Vagina (tissue), 2 donors: ENCODE measurements at places on chromosomes 16 and 17. TPM values are rescaled to one million over a fixed set of nuclear protein-coding genes. Genes with fewer than 3 reads are reported as not detected.

- H3K36me3 ChIP-seq: no peaks in the 10 kb centered on the region
- H3K4me3 ChIP-seq: no peak overlapping the region
- H3K27me3 ChIP-seq: no peaks in the 10 kb centered on the region
- no peak for DNase-seq
- H3K27ac ChIP-seq: no peak overlapping the region
- H3K4me1 ChIP-seq: no peaks in the 10 kb centered on the region
These were observed 5.5 kb downstream of the TVP23A start for GRCh38 chr16:10813099-10813455.

DNA sequence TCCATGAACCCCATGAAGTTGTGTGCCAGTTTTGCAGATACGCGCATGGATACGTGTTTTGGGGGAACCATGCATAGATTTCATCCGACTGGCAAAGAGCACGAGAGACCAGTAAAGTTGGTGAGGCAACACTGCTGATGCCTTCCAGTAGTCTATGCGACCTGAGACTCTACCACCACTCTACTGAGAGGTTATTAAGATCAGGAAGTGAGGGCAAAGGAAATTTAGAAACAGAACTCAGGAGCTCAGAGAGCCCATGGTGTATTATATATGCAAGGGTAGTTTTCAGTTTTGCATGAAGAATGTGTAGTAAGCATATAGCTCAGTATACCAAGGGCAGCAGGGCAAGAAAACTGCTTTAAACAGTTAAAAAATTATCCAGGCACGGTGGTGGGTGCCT is 4.2 kb downstream of the SLX4 start:
- no peaks in the 10 kb centered on the region for H3K27me3 ChIP-seq
- H3K4me3 ChIP-seq: no peak overlapping the region
- DNase-seq: no peak
- H3K36me3 ChIP-seq: no peaks in the 10 kb centered on the region

GRCh38 chr17:17056156-17056539 is 13.9 kb downstream of the MPRIP start:
- peak overlapping the region; percentile 70 for H3K27ac ChIP-seq
- peaks cover 95% of the 10 kb centered on the region for H3K4me1 ChIP-seq
- DNase-seq: no peak

- no peaks in the 10 kb centered on the region for H3K27me3 ChIP-seq
- H3K36me3 ChIP-seq: no peaks in the 10 kb centered on the region
- no peak overlapping the region for H3K27ac ChIP-seq
- H3K4me3 ChIP-seq: no peak overlapping the region
- DNase-seq: no peak
These were observed 11.1 kb downstream of the TRPV1 start for GRCh38 chr17:3598078-3598477.

- H3K27ac ChIP-seq: no peak within 1 kb of the TSS
- H3K4me3 ChIP-seq: no peak within 1 kb of the TSS
- H3K4me1 ChIP-seq: no peaks in the 10 kb centered on the region
- H3K27me3 ChIP-seq: no peaks in the 10 kb centered on the region
- no peak for DNase-seq
These were observed at the start of gene CD300LG for GRCh38 chr17:43846963-43847371. TSS of gene CD300LG (plus strand) at chr17:43847176. CDS start at chr17:43847217, 41 bp downstream.

- no peak for DNase-seq
- H3K36me3 ChIP-seq: no peaks in the 10 kb centered on the region
- no peak overlapping the region for H3K27ac ChIP-seq
- H3K27me3 ChIP-seq: no peaks in the 10 kb centered on the region
- H3K4me1 ChIP-seq: peaks cover 52% of the 10 kb centered on the region
These were observed 2.3 kb downstream of the ENKD1 start for GRCh38 chr16:67664258-67664657.

- peak overlapping the region; percentile 69 for H3K27ac ChIP-seq
- H3K4me3 ChIP-seq: no peak overlapping the region
- H3K36me3 ChIP-seq: no peaks in the 10 kb centered on the region
- DNase-seq: no peak
These were observed 1.2 kb downstream of the RPH3AL start for GRCh38 chr17:351449-351738.

- H3K36me3 ChIP-seq: no peaks in the 10 kb centered on the region
- peak within 1 kb of the TSS; percentile 83 for H3K27ac ChIP-seq
- no peak for DNase-seq
- H3K27me3 ChIP-seq: no peaks in the 10 kb centered on the region
- H3K4me1 ChIP-seq: peaks cover 38% of the 10 kb centered on the region
These were observed at the start of gene FAM171A2 for GRCh38 chr17:44363613-44364159. TSS of gene FAM171A2 (minus strand) at chr17:44363853. CDS start at chr17:44363714, 139 bp downstream.

DNA sequence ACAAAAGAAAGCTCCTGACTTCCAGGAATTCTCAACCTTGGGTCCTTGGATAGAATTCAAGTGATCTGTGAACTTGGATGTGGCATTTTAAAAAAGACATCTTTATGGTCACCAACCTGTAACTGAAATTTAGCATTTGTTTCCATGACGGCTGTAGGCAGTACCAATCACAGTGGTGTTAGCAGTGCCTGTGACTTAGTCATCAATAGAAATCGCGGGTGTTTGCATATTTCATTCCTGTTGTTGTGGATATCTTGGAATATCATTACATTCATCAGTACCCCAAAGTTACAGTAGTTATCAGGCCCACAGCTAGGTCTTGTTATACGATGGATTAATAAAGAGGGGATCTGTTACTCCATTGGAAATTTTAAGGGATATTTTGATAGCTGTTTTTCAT is 81.6 kb downstream of the CMIP start:
- peaks cover 83% of the 10 kb centered on the region for H3K4me1 ChIP-seq
- peak overlapping the region; percentile 68 for H3K27ac ChIP-seq
- H3K27me3 ChIP-seq: no peaks in the 10 kb centered on the region
- no peak overlapping the region for H3K4me3 ChIP-seq
- H3K36me3 ChIP-seq: no peaks in the 10 kb centered on the region
- no peak for DNase-seq

GRCh38 chr16:74290356-74290755 is 6.3 kb upstream of the PSMD7 start:
- H3K27me3 ChIP-seq: no peaks in the 10 kb centered on the region
- H3K4me1 ChIP-seq: peaks cover 3% of the 10 kb centered on the region
- no peak overlapping the region for H3K27ac ChIP-seq
- DNase-seq: no peak
- H3K4me3 ChIP-seq: no peak overlapping the region

DNA sequence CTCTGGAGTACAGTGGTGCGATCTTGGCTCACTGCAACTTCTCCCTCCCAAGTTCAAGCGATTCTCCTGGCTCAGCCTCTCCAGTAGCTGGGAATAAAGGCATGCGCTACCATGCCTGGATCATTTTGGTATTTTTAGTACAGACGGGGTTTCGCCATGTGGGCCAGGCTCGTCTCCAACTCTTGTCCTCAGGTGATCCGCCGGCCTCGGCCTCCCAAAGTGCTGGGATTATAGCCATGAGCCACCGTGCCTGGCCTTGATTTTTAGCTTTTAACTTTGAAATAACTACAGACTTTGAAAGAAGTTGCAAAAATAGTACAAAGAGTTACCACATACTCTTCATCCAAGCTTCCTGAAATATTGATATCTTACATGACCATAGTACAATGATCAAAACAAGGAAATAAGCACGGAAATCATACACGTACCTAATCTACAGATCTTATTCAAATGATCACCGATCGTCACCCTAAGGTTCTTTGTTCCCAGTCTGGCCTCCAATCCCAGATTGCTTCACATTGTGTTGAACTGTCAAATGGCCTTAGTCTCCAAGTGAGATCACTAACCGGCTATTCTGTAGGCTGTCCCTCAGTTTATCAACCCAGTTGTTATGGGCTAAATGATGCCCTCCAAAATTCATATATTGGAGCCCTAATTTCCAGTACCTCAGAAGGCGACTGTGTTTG is 18.4 kb downstream of the NPIPA1 start:
- H3K4me1 ChIP-seq: no peaks in the 10 kb centered on the region
- H3K27me3 ChIP-seq: no peaks in the 10 kb centered on the region
- DNase-seq: no peak
- H3K27ac ChIP-seq: no peak overlapping the region
- H3K4me3 ChIP-seq: no peak overlapping the region
- no peaks in the 10 kb centered on the region for H3K36me3 ChIP-seq

DNA sequence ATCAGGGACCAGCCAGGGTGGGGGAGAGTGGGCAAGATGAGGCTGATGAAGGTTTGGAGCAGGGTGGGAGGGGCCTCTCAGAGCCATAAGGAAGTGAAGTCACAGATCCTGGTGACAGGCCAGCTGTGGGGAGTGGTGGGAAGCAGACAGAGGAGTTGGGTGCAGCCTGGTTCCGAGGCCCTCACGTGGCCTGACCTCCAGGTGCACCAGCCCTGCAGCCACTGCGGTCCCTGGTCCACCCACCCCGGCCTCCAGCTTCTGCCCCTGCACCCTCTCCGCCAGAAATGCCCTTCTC is 3.9 kb upstream of the ZFPM1 start:
- peaks cover 13% of the 10 kb centered on the region for H3K4me1 ChIP-seq
- H3K27ac ChIP-seq: no peak overlapping the region
- H3K4me3 ChIP-seq: no peak overlapping the region
- H3K36me3 ChIP-seq: no peaks in the 10 kb centered on the region
- DNase-seq: no peak
- no peaks in the 10 kb centered on the region for H3K27me3 ChIP-seq

DNA sequence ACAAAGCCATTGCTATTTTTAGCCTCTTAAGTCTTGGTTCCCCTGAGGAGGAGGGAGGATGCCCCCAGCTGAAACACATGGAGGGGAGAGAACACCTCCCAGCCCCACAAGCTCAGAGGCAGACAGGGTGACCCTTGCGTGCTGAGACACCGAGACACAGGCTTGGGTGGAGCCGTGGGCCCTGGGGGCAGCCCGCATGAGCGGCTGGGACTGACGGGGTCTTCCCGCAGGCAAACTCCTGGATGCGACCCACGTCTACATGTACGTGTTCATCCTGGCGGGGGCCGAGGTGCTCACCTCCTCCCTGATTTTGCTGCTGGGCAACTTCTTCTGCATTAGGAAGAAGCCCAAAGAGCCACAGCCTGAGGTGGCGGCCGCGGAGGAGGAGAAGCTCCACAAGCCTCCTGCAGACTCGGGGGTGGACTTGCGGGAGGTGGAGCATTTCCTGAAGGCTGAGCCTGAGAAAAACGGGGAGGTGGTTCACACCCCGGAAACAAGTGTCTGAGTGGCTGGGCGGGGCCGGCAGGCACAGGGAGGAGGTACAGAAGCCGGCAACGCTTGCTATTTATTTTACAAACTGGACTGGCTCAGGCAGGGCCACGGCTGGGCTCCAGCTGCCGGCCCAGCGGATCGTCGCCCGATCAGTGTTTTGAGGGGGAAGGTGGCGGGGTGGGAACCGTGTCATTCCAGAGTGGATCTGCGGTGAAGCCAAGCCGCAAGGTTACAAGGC is 9.8 kb downstream of the SLC16A3 start:
- no peaks in the 10 kb centered on the region for H3K27me3 ChIP-seq
- no peaks in the 10 kb centered on the region for H3K36me3 ChIP-seq
- DNase-seq: no peak
- peak overlapping the region; percentile 85 for H3K27ac ChIP-seq
- H3K4me3 ChIP-seq: peak overlapping the region; percentile 39

DNA sequence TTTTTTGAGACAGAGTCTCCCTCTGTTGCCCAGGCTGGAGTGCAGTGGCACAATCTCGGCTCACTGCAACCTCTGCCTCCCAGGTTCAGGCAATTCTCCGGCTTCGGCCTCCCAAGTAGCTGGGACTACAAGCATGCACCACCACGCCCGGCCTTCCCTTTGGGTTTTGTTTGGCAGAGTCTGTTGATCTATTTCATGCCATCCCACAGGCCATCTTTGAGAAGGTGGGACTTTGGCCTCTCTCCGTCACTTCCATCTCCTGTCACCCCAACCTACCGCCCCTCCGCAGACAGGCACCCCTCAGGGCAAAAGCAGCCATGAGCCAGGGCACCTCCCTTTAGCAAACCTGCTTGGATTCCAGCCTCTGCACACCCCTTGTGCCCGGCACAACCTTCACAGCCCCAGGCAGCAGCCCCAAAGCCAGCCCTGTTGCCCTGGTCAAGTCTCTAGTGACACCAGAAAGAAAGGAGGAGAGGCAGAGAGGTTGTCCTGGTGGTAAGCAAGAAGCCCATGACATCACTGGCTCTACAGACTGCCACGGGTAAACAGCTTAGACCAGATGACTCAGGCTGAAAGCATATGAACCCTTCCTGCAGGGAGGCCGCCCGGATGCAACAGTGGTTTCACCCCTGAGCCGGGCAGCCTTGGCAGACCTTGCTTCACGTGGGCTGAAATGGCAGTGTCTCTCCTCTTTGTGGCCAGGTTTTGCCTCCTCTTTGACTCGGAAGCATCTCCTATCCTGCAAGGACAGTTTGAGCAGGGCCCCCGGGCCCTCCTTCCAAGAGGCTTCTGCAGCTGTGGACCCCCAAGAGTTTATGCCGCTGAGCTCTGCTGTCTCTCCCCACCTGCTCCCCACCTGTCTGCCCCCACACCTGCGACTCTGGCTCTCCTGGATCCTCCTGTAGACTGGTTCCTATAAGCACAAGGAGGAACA is 8.1 kb upstream of the TIMP2 start:
- DNase-seq: no peak
- H3K4me3 ChIP-seq: peak overlapping the region; percentile 35
- H3K4me1 ChIP-seq: peaks cover 44% of the 10 kb centered on the region

- no peaks in the 10 kb centered on the region for H3K36me3 ChIP-seq
- no peak overlapping the region for H3K4me3 ChIP-seq
- no peaks in the 10 kb centered on the region for H3K4me1 ChIP-seq
- DNase-seq: no peak
- no peak overlapping the region for H3K27ac ChIP-seq
These were observed 79.6 kb downstream of the BRIP1 start for GRCh38 chr17:61783556-61784304.

- no peak for DNase-seq
- H3K27me3 ChIP-seq: no peaks in the 10 kb centered on the region
- no peak overlapping the region for H3K4me3 ChIP-seq
- no peaks in the 10 kb centered on the region for H3K36me3 ChIP-seq
- peaks cover 31% of the 10 kb centered on the region for H3K4me1 ChIP-seq
These were observed 104.3 kb downstream of the ABCA8 start for GRCh38 chr17:68850749-68851510.

DNA sequence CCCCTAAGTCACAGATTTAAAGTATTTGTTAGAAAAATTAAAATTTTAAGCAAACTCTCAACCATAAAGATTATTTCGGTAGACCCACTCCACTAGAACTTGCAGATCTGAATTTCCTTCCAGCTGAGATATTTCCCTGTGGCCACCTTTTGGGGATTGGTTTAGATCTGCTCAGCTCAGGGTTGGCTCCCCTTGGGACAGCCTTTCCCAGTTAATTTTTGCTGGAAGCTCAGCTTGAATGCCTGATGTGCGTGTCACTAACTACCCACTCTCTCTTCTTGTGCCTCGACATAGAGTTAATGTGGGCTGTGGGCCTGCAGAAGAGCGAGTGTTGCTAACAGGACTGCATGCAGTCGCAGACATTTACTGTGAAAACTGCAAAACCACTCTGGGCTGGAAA is 57.6 kb downstream of the YPEL2 start:
- H3K36me3 ChIP-seq: no peaks in the 10 kb centered on the region
- DNase-seq: no peak
- no peaks in the 10 kb centered on the region for H3K27me3 ChIP-seq
- H3K4me1 ChIP-seq: peaks cover 14% of the 10 kb centered on the region

HSD17B2 gene
- total RNA-seq: 2.9 TPM

GPATCH8 gene
- total RNA-seq: 39.0 TPM

KRTAP29-1 gene
- not detected for total RNA-seq

CFAP119 gene
- total RNA-seq: 1.7 TPM
